Spinal cord (tissue), 10 donors: ENCODE measurements at places on chromosomes 12 and 14. TPM values are rescaled to one million over a fixed set of nuclear protein-coding genes. Genes with fewer than 3 reads are reported as not detected.

Gene NKX2-1
- not detected for polyA plus RNA-seq

Gene PTPN21
- polyA plus RNA-seq = 18.4 TPM

Gene PRH2
- polyA plus RNA-seq = not detected

Gene NOS1
- 3.7 TPM for polyA plus RNA-seq

Gene C14orf39
- 0.27 TPM for polyA plus RNA-seq

Gene JPH4
- polyA plus RNA-seq = 125 TPM

Gene ARL6IP4
- polyA plus RNA-seq = 125 TPM

Gene RNASE2
- polyA plus RNA-seq = 0.90 TPM

Gene TSPAN11
- 44.2 TPM for polyA plus RNA-seq

Gene RHNO1
- 55.9 TPM for polyA plus RNA-seq

Gene SERPINA5
- polyA plus RNA-seq = 1.1 TPM

Gene ACVRL1
- polyA plus RNA-seq = 19.4 TPM

Gene LRCOL1
- polyA plus RNA-seq = 0.47 TPM

Gene PCED1B
- polyA plus RNA-seq = 3.6 TPM

Gene ALKBH1
- 13.4 TPM for polyA plus RNA-seq

Gene COX8C
- 0.30 TPM for polyA plus RNA-seq

Gene LBHD2
- 2.1 TPM for polyA plus RNA-seq

Gene TC2N
- polyA plus RNA-seq = 9.2 TPM

Gene HSP90AA1
- 778 TPM for polyA plus RNA-seq

Gene CLEC4D
- not detected for polyA plus RNA-seq

Gene MIP
- not detected for polyA plus RNA-seq

Gene SLCO1B3
- not detected for polyA plus RNA-seq

Gene SLC8A3
- polyA plus RNA-seq = 28.7 TPM

Gene RNASE1
- polyA plus RNA-seq = 77.1 TPM

Gene SLC2A14
- 0.96 TPM for polyA plus RNA-seq

Gene USP5
- 99.0 TPM for polyA plus RNA-seq

Gene CMKLR1
- 4.5 TPM for polyA plus RNA-seq

Gene ACOT4
- 1.8 TPM for polyA plus RNA-seq

Gene DEPDC4
- 3.7 TPM for polyA plus RNA-seq

Gene RPL10L
- not detected for polyA plus RNA-seq

Gene ADAM21
- polyA plus RNA-seq = 0.30 TPM

Gene USP44
- 3.2 TPM for polyA plus RNA-seq

Gene SPIC
- not detected for polyA plus RNA-seq

Gene KERA
- polyA plus RNA-seq = 0.08 TPM

Gene KRT77
- 2.2 TPM for polyA plus RNA-seq

Gene CLEC9A
- 0.30 TPM for polyA plus RNA-seq

Gene ARHGEF40
- 98.9 TPM for polyA plus RNA-seq

Gene GALNT8
- 45.1 TPM for polyA plus RNA-seq

Gene NRXN3
- 69.7 TPM for polyA plus RNA-seq

Gene SLC10A1
- 0.21 TPM for polyA plus RNA-seq

Gene KCNH5
- polyA plus RNA-seq = 4.1 TPM

Gene NIN
- 17.9 TPM for polyA plus RNA-seq
